ENCODE measurements at places on chromosomes 1 and 21.

DNA sequence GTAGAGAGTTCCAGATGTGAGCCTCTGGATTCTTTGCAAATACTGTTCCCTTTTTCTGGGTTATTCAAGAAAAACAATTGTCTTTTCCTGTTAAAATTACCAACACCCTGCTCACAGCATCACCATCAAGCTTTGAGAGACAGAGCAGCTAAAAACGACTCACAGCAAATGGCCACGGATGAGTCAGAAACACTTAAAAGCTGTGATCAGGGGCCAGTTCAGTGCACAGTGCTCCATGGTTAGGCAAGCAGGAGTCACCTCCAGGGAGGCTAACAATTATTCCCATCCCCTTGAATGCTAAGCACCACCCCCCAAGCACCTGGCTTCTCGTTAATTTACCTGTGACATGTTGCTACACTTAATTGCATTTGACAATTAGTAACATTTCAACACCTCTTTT lies 128.4 kb upstream of the CAMK1G start:
- no peak for DNase-seq
- no peak overlapping the region for H3K4me3 ChIP-seq
- H3K36me3 ChIP-seq = no peaks in the 10 kb centered on the region
- H3K27ac ChIP-seq = no peak overlapping the region
- H3K4me1 ChIP-seq = no peaks in the 10 kb centered on the region
- H3K27me3 ChIP-seq = no peaks in the 10 kb centered on the region

GRCh38 chr1:238642231-238642630 lies 744.1 kb upstream of the CHRM3 start:
- DNase-seq = no peak
- H3K4me1 ChIP-seq = no peaks in the 10 kb centered on the region
- H3K27me3 ChIP-seq = no peaks in the 10 kb centered on the region

DNA sequence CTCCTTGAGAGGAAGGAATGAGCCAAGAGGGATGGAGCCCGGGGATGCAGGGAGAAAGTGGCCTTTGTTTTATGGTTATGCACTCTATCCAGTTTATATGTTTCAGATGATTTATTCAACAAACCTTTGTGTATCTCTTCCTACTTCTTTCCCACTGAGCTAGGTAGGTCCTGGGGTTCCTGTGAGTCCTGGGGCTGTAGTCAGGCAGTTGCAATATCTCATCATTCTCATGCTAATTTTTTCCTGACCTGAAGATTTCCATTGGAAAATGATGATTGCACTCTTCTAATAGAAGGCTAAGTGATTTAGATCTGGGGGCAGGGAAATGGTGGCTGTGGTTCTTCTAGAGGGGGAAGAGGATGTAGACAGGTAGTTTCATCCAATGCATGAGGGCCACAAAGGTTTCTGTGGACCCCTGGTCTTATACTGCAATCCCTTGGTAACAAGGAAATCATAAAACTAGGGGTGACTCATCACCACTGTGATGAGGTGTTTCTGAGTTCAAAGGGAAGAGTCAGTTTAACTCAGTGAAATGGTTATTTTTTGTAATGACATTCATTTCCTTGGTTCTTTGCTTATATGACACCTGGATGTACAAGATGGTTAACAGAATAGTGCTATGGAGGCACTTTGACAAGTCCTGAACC lies 20.2 kb downstream of the B3GALT5 start:
- peaks cover 19% of the 10 kb centered on the region for H3K27me3 ChIP-seq
- no peak overlapping the region for H3K27ac ChIP-seq
- H3K4me3 ChIP-seq = no peak overlapping the region

DNA sequence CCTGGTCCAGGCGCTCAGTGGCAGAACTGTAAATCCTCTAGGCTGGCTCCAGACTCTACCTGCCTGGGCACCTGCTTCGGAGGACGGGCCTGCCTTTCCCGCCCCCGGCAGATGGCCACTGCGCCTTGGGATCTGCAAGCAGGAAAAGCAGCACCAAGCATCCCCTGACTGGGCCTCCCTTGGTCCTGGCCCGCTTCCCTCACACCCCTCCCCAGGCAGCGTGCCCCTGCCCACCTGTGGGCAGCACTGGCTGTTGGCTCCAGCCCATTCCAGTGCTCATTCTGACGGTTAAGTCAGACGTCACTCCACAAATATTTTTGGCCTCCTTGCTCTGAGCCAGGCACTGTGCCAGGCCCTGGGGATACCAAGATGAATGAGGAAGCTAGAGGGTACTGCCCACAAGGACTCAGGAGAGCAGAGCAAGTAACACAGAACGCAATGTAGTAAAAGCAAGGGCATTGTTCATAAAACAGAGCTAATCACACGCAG lies 22.0 kb upstream of the BLACAT1 start:
- peaks cover 54% of the 10 kb centered on the region for H3K27me3 ChIP-seq
- no peaks in the 10 kb centered on the region for H3K36me3 ChIP-seq
- DNase-seq = no peak
- peaks cover 9% of the 10 kb centered on the region for H3K4me1 ChIP-seq
- no peak overlapping the region for H3K4me3 ChIP-seq

DNA sequence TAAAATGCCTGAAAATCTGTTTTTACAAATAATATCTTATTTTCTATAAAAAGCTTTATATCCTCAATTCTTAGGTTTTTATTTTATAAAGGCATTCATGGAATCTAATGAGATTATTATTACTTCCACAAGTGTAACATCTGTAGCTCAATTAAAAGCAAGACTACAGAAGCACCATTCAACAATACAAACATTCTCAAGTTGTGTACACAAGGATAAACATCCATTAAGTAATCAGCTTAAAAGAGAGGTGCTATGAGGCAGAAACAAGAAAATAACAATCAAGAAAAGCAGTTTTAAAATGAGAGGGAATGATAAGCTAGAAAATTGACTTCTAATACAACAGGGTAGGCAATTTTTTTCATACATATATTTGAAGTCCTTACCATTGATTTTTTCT lies 326.1 kb downstream of the MRPL39 start:
- no peak for DNase-seq
- H3K27me3 ChIP-seq = no peaks in the 10 kb centered on the region
- no peak overlapping the region for H3K27ac ChIP-seq
- no peak overlapping the region for H3K4me3 ChIP-seq

DNA sequence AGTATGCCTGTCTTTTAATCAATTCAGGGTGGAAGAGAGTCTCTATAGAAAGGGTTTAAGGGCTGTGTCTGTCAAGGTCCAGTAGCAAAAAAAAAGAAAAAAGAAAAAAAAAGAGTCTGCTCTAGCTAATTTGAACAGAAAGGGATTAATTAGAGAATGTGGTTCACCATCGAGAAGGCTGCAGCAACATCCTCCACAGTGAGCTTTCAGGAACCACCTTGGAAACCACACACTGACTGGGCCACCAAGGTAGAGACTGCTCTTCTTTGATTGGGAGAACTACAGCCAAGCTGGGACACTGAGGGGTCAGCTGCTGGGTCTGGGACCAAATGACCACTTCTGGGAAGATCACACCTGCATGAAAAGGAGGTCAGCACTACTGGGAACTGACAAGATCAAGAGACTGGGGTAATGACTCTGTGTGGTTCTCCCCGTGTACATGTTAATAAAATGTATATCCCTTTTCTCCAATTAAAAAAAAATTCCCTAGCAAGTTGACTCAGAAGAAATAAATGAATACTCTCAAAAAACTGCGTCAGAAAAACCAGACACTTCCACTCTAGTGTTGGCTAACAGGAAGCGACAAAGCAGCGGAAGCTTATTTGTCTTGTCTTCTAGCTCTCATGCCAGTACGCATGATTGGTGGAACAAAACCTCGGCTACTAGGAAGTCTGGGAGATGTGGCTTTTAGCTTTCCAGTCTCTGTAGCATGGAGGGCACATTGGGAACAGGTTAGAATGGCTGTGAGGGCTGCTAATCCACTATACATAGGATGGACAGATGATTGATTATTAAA lies 60.0 kb upstream of the IVNS1ABP start:
- H3K36me3 ChIP-seq = no peaks in the 10 kb centered on the region
- H3K4me3 ChIP-seq = no peak overlapping the region
- H3K27ac ChIP-seq = no peak overlapping the region
- peaks cover 15% of the 10 kb centered on the region for H3K4me1 ChIP-seq

All from common myeloid progenitor, CD34-positive (primary cell).